ENCODE measurements at places on chromosomes 5 and 9. TPM values are rescaled to one million over a fixed set of nuclear protein-coding genes. Genes with fewer than 3 reads are reported as not detected.

DNA sequence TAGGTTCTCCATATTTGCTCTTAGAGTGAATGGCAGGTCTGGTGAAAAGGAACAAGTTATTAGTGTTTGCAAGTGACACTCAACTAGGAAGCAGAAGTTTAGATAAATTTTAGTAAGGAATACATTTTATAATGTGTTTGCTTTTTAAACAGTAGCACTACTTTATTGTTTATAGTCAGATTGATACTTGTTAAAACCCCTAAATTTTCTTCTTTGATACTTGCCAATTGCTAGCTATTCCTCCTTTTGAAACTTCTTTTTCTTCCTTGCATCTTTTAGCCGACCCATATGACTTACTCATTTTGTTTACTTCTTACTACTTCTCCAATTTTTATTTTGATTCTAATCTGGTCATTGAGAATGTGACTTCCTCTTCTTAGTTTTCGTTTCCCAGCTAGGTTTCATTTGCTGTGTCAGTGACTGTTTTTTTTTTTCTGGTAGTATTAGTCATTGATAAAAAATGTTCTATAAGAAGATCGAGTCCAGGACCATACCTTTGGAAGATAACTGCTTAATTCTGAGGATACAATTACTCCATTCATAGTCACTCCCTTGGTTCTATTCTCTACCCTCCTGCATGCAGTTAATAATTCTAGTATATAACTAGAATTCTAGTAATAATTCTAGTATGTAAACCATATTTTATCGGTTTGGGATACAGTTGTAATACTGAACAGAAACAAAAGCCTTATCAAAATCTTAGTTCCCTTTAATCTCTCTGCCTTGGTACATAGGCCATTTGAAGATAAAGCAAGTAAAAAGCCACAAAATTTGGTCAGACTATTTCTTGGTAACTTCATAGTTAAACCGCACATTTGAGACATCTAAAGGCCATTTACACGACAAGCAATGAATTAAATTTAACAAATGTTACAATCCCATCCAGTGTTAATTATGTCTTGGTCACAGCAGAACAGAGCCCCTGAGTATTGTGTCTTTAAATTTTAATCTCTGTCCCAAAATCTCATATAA is 2.8 kb upstream of the RICTOR start:
- DNase-seq: no peak

DNA sequence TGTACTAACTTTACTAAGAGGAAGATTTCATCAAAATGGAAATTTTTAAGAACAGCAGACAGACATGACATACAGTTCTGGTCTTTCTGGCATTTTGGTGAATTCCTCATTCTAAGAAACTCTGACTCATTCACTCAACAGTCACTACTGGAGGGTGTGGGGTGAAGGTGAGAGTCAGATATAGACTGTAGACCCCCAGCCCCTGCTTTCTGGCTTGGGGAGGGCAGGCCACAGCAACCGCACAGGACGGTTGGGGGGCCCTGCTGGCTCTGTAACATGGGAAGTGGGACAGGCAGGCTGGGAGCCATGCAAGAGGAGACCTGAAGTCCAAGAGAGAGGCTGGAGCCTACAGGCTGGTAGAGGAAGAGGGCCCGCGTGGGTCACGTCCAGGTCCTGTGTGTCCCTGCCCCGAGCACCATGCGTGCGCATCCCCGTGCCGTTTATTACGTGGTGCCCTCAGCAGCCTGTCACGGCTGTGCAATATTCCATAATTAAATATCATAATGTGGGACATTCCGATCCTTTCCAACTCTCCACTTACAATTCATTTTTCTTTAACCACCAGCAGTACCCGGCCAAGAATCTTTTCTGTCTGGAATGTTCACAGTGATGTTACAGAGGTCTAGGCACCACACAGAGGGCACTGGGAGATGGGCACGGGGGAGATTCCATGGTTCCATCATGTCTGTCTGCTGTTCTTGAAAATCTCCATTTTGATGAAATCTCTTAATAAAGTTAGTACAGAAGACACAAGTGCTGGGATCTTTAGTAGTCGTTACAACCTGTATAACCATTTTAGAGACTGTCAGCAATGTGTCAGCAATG is 75.5 kb downstream of the SEMA4D start:
- DNase-seq: no peak

The GPR150 gene
- total RNA-seq: 0.20 TPM

- no peak for DNase-seq
Measured at GRCh38 chr5:125928663-125929062, 494.5 kb upstream of the GRAMD2B start.

DNA sequence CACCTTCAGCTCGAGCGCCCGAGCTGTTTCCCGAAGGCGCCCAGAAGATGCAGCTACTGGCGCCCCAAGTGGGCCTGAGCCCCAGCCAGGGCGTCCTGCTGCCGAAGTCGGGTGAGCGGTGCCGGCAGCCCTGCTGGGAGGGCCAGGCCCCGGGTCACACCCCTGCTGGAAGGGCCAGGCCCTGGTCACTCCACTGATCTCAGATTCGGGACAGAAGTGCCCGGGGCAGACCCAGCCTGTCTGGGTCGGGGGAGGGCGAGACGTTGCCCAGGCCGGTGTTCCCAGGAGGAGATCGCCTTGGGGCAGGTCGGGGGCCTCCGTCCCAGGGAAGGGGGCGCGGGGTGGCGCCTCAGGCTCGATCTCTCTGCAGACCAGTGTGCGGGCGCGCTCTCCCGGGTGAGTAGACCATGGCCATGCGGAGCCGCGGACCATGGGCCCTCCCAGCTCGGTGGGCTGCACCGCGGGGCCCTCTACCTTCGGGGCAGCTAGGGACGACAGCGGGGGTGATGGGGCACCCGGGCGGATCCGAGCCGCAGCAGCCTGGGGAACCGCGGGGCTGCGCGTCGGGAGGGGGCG is 2.3 kb downstream of the LCNL1 start:
- no peak for DNase-seq

GRCh38 chr9:98191181-98191608 is 1.2 kb downstream of the CORO2A start:
- no peak for DNase-seq

- no peak for DNase-seq
Measured at GRCh38 chr5:74919487-74919886, 53.3 kb upstream of the FAM169A start.

GRCh38 chr5:33364406-33364805 is 76.4 kb upstream of the TARS1 start:
- peak; percentile 62 for DNase-seq

DNA sequence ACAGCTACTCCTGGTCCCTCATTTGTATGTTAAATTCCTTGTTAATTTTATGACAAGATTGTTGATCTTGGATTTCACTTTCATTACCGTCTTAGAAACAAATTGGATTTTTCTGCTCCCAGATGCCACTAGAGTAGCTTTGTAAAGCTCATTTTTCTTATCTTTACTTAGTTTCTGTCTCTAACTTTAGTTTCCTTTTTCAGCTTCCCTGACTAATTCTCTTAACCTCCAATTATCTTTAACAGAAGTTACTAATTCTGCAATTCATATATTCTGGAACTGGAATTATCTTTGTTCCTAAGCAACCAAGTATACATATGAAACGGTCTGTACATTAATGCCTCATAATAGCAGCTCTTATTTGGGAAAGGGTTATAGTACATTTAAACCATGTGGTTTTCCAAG is 16.7 kb downstream of the ITGA1 start:
- no peak for DNase-seq

The PCDHB4 gene
- total RNA-seq: 0.04 TPM

The HTR4 gene
- total RNA-seq: not detected

- no peak for DNase-seq
Measured at GRCh38 chr5:159005062-159005461, 94.7 kb downstream of the EBF1 start.

The RAD23B gene
- total RNA-seq: 105 TPM

DNA sequence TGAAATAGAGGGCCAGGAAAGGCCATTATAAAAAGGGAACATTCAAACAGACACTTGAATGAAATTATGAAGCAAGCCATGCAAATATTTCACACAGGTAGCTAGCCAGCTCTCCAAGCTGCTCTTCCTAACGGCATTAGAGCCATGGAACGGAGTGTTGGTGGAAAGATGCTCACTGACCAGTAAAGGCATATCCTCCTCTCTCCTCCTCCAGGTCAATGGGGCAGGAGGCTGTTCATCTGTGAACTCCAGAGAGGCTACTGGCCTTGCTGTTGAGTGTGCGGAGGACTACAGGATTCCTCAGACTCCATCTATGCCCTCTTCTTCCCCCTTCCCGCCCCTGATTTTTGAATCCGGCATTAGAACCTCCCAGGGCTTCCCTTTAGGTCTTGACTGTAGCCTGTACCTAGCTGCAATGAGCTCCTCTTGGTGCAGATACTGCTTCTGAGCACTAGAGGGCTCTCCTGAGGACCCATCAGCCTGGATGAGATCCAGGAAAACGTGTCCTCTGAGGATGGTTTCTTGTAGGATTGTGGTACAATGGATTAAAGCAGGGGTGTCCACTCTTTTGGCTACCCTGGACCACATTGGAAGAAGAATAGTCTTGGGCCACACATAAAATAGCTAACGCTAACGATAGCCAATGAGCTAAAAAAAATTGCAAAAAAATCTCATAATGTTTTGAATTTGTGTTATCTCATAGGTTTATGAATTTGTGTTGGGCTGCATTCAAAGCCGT is 162.2 kb downstream of the SREK1 start:
- DNase-seq: peak; percentile 20

GRCh38 chr9:93143830-93144530 is 9.9 kb upstream of the NINJ1 start:
- DNase-seq: no peak

DNA sequence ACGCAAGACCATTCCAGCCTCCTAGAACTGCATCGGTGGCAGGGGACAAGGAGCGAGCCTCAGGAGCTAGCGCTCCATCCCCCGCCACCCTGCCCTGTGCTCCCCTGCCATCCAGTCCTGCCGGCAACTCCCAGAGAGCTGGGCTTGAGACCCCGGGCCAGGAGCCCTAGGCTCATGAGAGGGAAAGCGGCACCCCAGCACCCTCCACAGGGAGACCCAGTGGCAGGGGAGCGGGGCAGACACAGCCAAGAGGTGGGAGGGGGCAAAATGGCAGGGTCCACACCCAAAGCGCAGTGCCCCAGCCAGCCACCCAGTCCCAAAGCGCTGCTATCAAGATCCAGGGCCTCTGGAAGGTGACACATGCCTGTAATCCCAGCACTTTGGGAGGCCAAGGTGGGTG is 12.7 kb downstream of the UBAC1 start:
- DNase-seq: no peak

The PCDHGB4 gene
- total RNA-seq: 9.3 TPM

DNA sequence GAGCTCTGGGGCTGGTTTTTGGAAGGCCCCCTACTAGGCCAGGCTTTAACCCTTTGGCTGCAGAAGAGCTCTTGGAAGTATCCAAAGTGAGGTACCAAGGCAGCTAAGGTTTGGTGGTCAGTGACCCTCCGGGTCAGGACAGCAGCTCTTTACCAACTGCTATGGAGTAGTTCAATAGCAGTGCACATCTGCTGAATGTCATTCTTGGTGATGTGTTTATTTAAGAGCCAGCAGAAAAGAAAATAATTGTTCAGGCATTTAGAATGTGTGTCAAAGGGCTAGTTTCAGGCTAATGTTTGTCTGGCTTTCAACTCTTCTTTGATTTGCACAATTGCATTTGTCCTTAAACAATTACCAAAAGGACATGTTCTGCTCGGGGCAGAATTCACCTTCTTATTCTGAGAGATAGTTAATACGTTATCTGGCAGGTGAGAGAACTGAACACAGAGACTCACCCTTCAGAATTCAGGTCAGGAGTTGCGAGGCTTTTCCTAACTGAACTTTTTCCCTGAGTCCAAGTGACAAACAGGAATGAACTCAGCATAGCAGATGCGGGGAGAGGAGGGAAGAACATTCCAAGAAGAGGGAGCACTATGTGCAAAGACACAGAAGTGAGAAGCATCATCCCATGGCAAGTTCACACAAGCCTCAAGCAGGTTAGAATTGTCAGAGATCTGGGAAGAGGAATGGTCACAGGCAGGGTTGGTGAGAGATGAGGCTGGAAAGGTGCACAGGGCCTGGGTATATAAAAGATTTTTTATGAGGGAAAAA is 556.7 kb upstream of the TLE4 start:
- no peak for DNase-seq

- DNase-seq: no peak
Measured at GRCh38 chr5:154868702-154869101, 10.3 kb downstream of the CNOT8 start.

The MLANA gene
- total RNA-seq: not detected

The CATSPER3 gene
- not detected for total RNA-seq

DNA sequence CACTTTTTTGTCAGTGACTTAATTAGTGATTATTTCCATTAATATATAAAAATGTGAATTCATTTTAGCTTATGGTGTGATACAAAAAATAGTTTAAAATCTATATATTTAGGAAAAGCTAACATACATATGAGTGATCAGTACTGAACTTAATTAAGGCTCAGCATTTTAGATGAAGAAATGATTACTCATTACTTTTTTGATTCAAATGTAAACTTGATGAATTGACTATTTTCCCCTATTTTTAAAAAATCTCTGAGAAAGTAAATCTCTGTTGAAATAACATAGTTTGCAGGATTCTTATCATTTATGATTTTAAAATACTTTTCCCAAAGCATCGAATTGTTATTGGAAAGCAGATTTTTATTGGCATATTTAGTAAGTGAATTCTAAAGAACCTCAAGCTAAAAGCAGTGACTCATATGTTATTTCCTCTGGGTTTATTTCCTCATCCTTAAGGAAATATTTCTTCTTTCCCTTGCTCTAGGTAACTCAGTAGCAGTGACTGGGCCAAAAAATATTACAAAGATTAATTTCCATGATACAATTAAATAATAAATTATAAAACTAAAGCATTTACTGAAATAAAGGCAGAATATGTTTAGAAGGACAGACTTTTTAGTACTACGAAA is 290.6 kb downstream of the FER start:
- peak; percentile 5 for DNase-seq

DNA sequence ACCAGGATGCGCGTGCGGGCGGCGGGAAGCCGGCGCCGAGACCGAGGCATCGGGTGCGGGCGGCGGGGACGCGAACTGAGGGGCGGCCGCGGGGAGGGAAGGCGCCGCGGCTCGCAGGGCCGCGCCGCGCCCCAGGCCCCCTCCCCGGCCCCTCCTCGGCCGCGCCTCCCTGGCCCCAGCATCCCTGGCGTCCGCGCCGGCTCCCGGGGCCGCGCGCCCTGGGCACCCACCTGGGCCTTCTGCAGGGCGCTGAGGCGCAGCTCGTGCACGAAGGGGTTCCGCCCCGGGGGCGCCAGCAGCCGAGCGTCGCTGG is 324 bp downstream of the LPCAT1 start:
- no peak for DNase-seq

DNA sequence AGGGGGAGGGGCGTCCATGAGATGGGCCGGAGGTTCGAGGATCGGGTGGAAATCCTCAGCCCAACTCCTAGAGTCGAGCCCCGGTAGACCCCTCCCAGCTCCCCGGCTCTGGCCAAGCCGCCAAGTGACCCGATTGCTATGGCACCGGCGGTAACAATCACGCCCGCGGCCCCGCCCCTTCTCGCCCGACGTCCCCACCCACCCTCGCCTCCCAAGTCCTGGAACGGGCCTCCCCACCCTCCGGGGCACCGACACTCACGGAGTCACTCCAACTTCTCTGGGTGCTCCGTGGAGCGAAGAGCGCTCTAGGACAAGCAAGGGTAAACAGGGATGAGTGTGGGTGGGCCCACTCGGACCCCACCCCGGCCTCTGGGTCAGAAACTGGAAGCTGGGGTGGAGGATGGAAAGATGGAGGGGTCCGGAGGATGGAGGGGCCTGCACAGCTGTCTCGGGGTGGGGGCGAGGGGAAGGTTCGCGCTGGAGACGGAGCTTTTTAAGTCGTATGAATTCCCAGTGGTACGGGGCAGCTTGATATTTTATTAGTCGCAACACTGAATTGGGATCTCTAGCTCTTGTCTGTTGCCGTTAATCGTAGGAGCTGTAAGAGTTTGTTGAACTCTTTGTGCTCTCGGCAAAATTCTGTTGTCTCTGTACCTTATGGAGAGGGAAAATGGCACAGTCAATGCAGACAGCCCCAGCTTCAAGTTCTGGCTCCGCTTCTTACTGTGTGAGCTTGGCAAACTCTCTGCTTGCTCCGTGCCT is at the start of gene SPACA9:
TSS of gene SPACA9 (plus strand) at position 204 of the 762 bp plus-strand sequence. CDS start 5,050 bp downstream, outside the sequence.
- DNase-seq: no peak

All from pulmonary artery endothelial cell (primary cell).